Left ventricle myocardium superior (tissue), 1 donor: ENCODE measurements at places on chromosomes 4 and X. TPM values are rescaled to one million over a fixed set of nuclear protein-coding genes. Genes with fewer than 3 reads are reported as not detected.

GRCh38 chr4:169485086-169485485 is 127.3 kb downstream of the NEK1 start:
- DNase-seq, result no peak

GRCh38 chrX:2584251-2585157 is 83.7 kb upstream of the DHRSX start:
- DNase-seq, result no peak

DNA sequence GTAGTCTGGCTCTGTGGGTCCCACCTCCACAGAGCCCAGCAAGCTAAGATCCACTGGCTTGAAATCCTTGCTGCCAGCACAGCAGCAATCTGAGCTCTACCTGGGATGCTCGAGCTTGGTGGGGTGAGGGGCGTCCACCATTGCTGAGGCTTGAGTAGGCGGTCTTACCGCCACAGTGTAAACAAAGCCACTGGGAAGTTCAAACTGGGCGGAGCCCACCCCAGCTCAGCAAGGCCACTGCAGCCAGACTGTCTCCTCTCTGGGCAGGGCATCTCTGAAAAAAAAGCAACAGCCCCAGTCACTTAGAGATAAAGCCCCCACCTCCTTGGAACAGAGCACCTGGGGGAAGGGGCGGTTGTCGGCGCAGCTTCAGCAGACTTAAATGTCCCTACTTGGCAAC is 243.2 kb upstream of the POF1B start:
- DNase-seq, result no peak

GRCh38 chr4:146450524-146450923 is 71.2 kb downstream of the SLC10A7 start:
- no peak for DNase-seq

GRCh38 chr4:134382478-134383227 is 181.1 kb upstream of the PABPC4L start:
- no peak for DNase-seq

- no peak for DNase-seq
Observed at GRCh38 chr4:154024097-154024694, 235.3 kb upstream of the SFRP2 start.

DNA sequence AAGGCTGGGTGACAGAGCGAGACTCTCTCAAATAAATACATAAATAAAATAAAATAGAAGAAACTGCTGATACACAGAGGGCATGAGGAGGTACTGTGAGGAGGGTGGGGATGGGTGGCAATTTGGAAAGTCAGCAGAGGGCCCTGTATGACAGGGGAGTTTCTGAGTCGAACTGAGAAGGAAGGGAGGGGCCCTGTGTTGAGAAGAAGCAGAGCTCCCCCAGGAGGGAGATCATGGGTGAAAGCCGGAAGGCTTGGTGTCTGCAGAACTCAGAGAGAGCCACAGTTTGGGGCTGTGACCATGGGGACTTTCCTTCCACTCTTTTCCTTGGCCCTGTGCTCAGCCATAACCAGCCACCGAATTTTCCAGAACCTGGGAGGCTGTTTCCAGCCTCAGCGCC is 24.8 kb upstream of the AFAP1 start:
- DNase-seq, result no peak

GRCh38 chrX:107736781-107737531 is 38.6 kb downstream of the TSC22D3 start:
- peak; percentile 41 for DNase-seq

Gene GPR173
- total RNA-seq, result 0.50 TPM

Gene ANK2
- 350 TPM for total RNA-seq
